ENCODE measurements at places on chromosomes 4 and X.

DNA sequence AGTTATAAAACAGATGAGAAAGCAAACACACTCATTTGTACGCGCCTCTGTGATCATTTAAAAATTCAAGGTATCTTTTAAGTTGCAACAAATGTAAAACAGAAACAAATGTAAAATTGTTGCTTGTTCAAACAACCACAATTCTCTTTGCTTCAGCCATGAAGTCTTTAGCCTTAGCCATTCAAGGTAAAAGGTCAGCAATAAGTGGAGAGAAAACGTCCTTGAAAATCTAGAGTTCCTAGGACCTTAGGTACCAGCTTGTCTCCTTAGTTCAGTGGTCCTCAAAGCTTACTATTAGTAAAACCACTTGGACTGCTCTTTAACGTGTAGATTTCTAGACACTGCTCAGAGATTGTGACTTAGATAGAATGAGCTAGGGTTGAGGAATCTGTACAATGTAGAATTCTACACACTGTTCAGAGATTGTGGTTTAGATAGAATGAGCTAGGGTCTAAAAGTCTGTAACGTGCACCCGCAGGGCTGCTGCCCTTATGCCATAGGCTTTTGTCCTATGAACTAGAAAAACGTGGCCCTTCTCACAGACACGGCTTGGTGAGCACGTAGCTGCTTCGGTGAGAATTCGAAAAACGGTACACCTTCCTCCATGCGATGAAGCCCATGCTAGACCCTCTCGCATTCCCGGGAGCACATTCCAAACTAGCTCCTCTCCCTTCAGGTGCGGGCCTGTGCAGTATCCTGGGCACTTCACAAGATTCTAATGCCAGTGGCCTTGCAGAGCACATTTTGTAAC is 1.7 kb downstream of the PLAC8 start:
- DNase-seq = no peak

DNA sequence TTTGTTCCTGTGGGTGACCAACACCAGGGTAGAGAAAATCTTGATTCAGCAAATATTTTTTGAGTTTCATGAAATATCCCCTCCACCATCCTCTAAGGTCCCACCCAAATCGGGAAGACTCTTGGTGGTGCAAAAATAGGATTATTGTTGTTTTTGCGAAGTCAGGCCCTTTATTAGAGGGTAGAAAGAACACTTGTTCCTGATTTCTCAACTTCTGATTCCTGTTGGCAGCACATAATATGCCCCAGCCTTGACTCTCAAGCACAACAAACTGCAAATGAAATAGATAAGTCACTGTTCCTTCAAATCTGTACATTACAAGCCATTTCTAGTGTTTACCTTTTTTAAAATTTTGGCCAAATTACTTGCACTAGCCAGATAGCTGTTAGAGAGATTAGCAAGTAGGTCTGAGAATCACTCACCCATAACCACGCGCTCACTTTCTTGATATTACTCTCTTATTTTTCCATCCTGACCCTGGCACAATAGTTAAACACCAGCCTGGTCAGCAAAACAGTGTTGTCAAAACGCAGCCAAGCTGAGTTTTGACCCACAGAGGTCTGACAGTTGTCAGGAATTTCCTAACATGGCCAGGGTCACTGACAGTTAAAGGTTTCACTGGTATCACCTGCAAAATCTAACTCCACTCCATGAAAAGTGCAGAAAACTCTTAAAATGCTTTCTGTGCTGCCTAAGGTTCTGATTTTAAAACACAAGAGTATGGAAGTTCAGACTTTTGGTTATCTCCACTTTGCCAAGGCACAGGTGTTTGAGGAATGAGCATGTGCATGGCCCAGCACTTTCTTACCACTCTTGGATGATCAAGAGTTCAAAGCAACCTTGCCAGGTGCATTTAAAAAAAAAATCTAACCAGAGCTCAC is 69.8 kb downstream of the RBM47 start:
- no peak for DNase-seq

DNA sequence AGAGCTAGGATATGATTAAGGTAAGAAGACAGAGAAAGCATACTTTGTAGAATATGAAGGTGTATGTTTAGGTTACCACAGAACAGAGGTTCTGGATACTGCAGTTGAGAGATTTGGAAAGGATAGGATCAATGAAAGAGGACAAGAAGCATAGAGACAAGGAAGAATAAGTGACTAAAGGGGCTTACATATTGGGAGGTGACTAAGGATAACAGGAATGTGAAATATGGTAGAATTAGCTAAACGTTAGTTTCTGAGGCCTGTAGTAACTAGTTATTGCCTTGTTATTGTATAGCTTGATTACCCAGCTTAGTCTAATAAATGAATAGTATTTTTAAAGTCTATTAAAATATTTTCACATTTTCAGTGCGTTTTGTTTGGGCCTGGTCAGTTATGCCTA is 38.2 kb downstream of the CENPI start:
- DNase-seq = no peak

- DNase-seq = no peak
These were observed 115.7 kb upstream of the FAT1 start for GRCh38 chr4:186839122-186840037.

DNA sequence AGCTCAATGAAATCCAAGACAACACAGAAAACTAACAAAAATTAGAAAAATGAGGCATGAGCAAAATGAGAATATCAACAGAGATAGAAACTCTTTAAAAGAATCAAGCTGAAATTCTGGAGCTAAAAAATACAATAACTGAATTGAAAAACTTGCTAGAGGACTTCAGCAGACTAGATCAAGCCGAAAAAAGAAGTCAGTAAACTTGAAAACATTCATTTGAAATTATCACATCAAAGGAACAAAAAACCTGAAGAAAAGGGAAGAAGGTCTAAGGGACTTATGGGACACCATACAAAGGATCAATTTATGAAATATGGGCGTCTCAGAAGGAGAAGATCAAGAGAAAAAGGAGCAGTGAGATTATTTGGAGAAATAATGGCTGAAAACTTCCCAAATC is 131.3 kb downstream of the PTCHD1 start:
- no peak for DNase-seq

GRCh38 chrX:68072041-68072440 is 361.3 kb downstream of the OPHN1 start:
- DNase-seq = no peak

DNA sequence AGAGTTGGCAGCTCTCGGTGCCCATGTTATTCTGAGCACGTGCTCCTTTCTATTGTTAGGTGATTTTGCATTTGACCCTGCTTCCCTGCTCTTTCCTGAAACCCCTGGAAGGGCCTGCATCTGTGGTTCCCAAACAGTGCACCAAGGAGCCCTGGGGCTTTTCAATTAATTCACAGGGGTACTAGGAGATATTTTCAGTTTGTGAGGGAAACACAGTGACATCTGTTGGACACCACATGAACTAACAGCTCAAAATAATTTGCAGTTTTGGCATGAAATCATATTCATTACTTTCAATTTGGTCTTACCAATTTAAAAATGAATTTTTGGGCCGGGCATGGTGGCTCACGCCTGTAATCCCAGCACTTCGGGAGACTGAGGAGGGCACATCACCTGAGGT is 156.6 kb downstream of the GATB start:
- no peak for DNase-seq

GRCh38 chr4:94491322-94491721 is 39.6 kb downstream of the PDLIM5 start:
- no peak for DNase-seq

DNA sequence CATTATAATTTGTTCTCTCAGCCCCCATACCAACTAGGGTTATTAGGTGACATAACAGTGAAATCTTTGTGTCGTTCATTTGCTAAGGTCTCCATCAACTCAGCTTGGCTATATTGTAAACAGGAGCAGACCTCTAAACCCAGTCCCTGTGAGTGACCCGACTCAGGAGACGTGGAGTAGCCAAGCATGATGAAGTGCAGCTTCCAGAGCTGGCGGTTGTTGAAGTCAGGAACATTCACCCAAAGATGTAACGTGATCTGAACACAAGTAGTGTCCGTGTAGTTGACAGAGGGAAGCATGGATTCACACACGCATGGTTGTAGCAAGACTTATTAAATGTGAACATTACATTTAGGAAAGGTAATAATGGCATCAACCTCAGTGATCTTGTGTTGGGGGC is 102.3 kb downstream of the FAM193A start:
- no peak for DNase-seq

GRCh38 chrX:66024092-66024467 is 15.8 kb downstream of the VSIG4 start:
- DNase-seq = no peak

- DNase-seq = no peak
These were observed 136.4 kb downstream of the REPS2 start for GRCh38 chrX:17082831-17083230.

DNA sequence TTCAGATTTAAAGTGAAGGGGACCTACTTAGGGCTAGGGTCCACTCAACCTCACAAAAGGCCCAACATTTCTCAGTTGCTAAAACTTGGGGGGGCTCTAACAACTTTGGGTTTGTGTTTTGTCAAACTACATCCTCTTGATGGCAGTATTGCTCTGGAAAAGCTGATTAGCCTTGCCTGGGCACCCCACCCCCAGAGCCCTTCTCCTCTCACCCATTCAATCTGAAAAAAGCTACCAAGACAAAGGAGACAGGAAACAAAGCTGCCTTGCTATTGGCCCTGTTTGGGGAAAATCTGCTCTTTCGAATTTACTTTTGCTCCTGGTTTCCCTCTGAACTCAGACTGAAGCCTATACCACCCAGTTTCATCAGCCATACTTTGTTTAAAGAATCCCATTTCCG is 195.2 kb upstream of the STK26 start:
- no peak for DNase-seq

DNA sequence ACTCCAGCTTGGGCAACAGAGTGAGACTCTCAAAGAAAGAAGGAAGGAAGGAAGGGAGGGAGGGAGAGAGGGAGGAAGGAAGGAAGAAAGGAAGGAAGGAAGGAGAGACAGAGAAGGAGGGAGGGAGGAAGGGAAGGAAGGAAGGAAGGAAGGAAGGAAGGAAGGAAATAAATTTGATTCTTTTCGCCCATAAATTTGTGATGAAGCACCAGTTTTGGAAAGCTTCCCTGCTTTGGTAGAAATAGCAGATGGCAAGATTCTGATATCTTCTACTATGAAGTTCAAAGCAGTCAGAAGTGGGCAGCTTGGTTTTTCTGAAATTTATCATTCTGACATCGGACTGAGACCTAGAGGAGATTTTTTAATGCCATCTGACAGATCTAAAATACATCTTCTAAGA is 11.7 kb upstream of the GYG2 start:
- no peak for DNase-seq

GRCh38 chr4:121790976-121791375 is 10.1 kb upstream of the EXOSC9 start:
- no peak for DNase-seq

DNA sequence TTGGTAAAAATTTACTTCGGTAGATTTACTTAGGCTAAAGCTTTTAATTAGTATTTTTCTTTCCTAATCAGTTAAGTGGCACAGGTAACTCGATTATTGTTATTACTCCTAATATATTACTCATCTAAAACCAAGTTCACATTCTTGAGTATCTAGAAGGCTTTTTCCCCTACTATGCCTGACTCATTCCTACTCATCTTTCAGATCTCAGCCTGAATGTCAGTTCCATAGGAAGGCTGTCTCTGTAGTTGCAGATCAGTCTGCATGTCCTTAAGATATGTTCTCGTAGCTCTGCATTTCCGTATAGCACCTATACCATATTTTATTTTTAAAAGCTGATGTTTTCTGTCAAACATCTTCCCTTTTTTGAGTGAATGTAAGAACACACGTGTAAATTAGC is 5.9 kb upstream of the FAM184B start:
- no peak for DNase-seq
